ENCODE measurements at places on chromosomes 6 and 20.
A peak's percentile ranks its signal among the peaks of the same experiment; 100 is the strongest.

GRCh38 chr6:33481192-33481591, 26.8 kb downstream of the ZBTB9 start:
- no peak for DNase-seq

GRCh38 chr6:14732226-14732843, 513.5 kb upstream of the JARID2 start:
- DNase-seq = no peak

GRCh38 chr6:35094183-35094582, 47.0 kb downstream of the TCP11 start:
- no peak for DNase-seq

DNA sequence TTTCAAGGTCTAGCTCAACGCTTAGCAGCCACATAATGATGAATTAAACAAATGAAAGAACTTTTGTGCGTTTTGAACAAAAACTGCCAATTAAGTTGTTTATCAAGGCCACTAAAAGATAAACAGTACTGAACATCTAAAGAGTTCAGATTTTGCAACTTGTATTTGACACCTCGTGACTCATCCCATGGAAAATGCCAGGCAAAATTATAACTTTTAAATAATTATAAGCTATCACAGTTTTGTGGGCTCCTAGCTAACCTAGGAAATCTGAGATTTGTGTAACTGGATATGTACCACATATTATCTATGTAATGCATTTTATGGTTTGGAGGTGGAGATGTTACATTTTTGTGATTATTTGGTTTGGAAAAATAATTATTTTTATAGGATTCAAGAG, 9.6 kb upstream of the BAG2 start:
- no peak for DNase-seq

DNA sequence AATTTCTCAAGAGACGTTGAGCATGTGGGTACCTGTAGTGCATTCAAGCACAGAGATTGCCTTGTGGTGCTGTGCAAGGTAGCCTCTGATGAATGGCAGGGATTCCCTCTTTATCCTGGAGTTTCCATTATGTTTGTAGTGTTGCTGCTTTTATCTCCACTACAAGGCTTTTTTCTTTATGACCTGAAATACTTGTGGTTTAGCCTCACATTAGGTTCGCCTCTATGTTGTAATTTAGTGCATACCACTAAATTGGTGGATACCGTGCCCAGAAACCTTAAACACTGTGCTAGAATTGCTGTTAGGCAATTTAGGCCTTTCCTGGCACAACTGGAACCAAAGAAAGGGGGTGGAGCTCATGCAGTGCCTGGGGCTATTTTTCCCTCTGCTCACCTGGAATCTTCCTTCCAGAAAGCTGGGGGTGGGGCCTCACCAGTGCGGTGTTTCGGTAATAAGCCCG, 76.8 kb downstream of the NCOA7 start:
- DNase-seq = no peak

DNA sequence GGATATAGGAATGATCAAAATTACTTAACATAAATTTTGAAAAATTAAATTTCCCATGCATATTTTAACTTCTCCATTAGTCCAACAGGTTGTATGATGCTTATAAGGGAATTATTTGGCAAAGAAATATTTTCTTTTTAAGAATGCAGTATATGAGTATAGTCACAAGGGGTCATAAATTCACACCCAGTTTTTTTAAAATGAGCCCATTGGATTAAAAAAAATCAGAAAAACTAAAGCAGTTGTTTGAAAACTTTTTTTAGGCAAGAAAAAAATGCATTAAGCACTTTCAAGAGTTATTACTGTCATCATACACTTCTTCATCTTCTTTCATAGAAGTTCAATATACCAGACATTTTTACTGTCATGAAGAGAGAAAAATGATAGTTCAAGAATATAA, 404.2 kb upstream of the FLRT3 start:
- DNase-seq = no peak

DNA sequence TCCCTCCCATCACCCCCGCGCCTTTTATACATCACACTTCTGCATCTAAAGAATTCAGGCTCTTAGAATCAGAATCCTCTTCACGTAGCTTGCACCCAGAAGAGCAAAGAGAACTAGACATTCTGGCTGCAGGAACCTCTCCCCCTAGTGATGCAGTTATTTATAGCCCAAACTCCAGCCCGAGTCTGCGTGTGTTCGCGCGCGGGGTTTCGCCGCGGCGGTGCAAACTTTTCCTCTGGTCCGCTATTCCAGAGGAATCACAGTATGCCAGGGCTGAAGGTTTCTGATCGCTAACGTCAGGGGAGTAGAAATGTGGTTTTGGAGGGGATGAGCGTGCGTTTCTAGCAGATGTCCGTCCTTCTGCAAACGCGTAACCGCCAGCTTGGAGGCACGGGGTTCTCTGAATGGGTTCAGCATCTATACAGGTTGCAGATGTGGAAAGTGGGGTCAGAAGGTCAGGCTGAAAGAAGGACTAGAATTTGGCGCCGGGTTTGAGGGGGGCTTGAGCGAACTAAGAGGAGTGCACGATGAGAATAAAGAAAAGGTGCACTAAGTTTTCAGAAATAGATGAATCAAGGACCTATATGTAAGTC, 1.8 kb downstream of the EPHA7 start:
- no peak for DNase-seq

DNA sequence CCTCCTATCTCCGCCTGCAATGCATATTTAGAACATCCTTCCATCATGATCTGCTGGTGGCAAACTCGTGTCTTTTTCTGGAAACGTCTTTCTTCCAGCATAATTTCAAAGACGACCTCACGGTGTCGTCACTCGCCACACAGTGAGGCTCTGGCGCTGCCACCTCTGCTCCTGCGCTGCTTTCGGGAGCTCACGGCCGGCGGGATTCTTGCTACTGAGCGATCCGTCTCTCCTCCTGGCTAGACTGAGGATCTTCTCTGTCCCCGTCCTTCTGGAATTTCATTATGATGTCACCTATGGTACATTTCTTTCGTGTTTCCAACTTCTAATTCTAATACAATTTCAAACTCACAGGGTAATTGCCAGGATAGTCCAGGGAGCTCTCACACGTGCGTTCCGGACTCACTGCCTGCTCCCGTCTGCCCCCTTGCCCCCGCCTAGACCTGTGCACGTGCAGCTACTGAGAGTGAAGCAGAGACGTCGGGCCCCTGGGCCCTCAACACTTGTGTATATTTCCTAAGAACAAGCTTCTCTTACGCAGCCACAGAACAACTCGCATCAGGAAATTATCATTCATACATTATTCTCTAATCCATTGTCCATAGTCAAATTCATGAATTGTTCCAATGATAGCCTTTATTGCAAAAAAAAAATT, 25.5 kb upstream of the HELZ2 start:
- DNase-seq = no peak

DNA sequence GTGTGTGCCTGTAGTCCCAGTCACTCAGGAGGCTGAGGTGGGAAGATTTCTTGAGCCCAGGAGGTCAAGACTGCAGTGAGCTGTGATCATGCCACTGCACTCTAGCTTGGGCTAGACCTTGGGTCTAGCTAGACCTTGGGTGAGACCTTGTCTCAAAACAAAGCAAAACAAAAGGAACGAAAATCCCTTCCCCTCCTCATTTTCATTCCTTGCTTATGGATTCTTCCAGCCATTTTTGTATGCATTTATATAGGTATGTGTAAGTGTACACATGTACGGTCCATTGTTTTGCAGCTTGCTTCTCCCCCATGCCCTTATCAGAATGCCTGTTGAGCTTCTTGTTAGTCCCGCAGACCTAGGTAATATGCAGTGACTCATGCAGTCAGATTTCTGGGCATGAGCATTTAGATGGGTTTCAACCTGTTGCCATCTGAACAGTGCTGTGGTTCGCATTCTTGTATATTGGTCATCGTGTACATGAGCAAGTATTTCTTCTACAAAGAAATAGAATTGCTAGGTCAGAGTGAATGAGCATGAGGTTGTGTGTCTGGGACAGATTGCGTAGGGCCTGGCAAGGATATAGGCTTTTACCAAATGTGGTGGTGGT, 73.2 kb downstream of the ATRN start:
- no peak for DNase-seq

DNA sequence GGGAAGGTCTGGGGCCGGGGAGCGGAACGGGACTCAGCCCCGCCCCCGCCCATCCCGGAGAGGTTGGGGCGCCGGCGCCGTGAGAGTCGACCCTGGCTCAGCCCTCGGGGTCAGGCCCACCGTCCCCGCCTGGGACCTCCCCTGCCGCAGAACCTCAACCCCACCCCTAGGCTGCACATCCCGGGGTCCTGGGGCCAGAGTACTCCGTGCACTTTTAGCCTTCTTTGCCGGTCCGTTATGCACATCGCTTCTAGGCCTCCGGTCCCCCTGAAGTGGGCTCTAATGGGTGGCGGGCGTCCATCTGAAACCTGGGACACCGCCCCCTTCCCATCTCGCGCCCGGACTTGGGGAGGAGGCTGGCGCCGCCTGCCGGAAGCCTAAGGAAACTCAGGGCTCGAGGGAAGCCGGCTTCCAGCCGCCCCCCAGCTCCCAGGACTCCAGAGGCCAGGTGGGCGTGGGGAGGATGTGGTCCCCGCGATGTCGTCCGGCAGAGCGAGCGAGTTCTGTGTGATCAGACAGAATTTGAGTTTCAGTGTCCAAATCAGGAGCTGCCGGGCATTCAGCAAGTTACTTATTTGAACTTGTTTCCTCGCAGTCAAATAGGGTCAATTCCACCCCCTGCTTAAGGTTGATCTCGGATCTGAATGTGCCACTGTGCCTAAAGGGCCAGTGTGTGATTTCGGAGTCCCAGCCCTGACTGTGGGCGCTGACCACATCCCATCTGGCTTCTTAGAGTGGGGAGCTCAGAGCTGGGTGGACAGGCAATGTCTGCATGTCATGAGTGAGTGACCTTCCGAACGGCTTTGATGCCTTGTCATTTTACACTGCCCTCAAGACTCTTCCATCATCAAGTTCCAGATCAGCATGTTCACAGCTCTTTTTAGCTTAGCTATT, 47.6 kb downstream of the CPXM1 start:
- peak; percentile 70 for DNase-seq

DNA sequence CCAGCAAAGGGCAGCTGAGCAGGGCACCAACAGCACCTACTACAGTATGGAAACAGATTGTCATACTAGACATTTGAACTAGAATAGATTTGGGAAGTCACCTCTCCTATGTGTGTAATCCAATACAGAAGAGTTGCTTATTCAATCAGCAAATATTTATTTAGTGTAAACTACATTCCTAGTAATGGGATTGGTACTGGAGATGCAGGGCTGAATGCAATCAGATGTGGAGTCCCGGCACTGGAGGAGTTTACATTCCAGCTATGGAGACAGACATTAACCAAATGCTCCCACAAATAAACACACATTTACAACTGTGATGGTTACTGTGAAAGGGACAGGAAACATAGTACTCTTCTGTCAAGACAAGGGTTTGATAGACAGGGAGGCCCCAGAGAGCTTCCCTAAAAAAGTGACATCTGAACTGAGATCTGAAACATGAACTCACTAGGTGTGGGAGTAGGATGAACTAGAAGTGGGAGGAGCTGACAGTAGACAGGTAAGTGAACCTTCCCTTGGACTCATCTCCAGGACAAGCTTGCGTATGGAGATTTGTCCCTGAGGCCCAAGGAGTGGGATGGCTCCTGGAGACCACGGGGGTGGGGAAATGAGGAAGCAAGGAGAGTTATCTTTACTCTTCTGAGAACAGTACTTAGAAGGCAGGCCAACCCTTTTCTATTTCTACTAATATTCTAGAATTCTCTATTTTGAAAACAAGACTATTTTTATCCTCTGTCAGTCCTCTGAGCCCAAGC, 420.5 kb downstream of the MAFB start:
- DNase-seq = no peak

DNA sequence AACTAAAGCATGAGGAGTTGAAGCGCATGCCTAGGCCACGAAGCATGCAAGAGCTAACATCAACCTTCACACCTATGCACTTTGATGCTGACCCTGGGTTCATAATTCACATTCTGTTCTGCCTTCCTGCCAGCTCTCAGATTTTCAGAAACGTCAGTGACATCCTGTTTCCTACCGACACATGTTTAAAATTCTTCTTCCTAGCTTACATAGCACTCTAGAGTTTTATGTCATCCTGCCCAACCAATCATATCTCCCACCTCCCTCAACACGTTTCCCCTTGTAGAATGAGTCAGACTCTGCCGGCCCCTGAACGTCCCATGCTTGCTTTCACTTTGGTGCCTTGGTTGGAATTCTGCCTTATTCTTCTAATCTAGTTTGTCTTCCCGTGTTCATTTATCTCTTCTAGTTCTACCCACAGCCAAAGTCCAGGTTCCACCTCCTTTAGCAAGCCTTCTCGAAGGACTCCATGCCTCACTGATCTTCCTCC, 97.2 kb upstream of the MAP7 start:
- DNase-seq = no peak

All from NCI-H526 (cell line).